Left kidney (tissue), 8 donors: ENCODE measurements at places on chromosomes 4 and X. TPM values are rescaled to one million over a fixed set of nuclear protein-coding genes. Genes with fewer than 3 reads are reported as not detected.

DNA sequence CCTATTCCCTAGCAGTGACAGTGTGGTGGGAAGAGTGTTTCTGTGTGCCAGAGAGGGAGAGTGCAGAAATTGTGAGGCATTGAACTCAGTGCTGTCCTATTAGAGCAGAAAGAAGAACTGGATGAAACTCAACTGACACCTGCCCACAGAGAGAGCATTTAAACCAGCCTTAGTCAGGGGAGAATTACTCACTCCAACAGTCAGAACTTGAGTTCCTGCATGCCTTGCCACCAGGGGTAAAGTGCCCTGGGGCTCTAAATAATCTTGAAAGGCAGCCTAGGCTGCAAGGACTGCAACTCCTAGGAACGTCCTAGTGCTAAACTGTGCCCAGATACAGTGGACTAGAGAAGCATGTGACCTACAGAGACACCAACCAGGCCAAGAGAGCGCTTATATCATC is 12.8 kb downstream of the CYSLTR1 start:
- DNase-seq, result no peak

The SH2D1A gene
- 0.22 TPM for polyA plus RNA-seq

The TRMT2B gene
- 14.6 TPM for polyA plus RNA-seq

The HTN1 gene
- 0.07 TPM for polyA plus RNA-seq

The F11 gene
- 5.3 TPM for polyA plus RNA-seq

The CXorf66 gene
- polyA plus RNA-seq, result not detected
